IPS DF 6.9 (cell line): ENCODE measurements at places on chromosomes 2 and 18.

DNA sequence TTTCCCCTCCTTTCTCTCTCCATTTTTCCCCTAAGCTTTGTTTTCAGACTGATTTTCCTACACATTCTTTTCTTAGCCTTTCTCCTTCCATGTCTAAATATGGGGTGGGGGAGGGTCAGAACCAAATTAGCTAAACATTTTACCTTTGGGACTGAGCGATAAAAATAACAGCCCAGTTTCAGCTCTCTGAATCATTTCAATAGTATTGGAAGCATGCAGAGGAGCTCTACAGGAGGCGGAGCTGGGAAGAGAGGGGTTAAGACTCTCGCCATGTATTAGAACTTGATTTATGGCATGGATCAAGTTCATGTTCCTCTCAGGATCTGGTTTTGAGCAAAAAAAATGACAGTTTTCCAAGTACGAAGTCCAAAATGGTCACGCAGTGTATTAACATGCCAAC lies 109.1 kb downstream of the CPO start:
- H3K36me3 ChIP-seq: no peaks in the 10 kb centered on the region
- H3K27me3 ChIP-seq: no peaks in the 10 kb centered on the region
- no peak overlapping the region for H3K27ac ChIP-seq

DNA sequence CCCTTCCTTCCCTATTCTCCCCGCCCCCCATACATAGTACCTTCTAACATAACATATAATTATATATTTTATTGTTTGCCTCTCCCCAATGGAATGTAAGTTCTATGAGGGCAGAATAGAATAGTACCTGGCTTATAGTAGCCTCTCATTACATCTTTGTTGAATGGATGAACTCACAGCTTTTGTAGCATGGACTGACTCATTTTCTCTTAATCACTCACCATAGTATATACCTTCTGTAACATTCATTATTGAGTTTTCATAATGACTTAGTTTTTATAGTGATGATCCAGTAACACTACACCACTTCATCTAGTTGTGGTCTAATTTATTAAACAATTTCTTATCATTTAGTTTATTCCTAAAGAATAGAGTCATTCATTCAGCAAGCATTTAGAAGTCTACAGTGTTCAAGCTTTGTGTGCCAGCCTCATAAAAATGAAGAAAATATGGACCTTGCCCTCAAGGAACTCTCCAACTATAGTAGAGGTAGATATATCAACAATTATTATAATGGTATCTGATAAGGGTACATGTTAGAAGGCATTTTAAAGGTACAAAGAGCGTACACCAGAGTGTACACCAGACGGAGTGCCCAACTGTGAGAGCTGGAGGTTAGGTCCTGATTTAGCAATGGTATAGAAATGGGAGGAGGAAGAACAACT lies 31.1 kb downstream of the NCOA1 start:
- no peaks in the 10 kb centered on the region for H3K27me3 ChIP-seq
- no peaks in the 10 kb centered on the region for H3K36me3 ChIP-seq
- H3K4me1 ChIP-seq: no peaks in the 10 kb centered on the region
- no peak overlapping the region for H3K4me3 ChIP-seq
- DNase-seq: no peak

- H3K4me1 ChIP-seq: peaks cover 14% of the 10 kb centered on the region
- no peak for DNase-seq
- no peaks in the 10 kb centered on the region for H3K36me3 ChIP-seq
Measured at GRCh38 chr2:36380624-36381481, 25.3 kb downstream of the CRIM1 start.

GRCh38 chr2:64492272-64492671 lies 31.9 kb upstream of the AFTPH start:
- no peaks in the 10 kb centered on the region for H3K36me3 ChIP-seq
- no peak overlapping the region for H3K27ac ChIP-seq
- DNase-seq: no peak
- H3K4me3 ChIP-seq: no peak overlapping the region

DNA sequence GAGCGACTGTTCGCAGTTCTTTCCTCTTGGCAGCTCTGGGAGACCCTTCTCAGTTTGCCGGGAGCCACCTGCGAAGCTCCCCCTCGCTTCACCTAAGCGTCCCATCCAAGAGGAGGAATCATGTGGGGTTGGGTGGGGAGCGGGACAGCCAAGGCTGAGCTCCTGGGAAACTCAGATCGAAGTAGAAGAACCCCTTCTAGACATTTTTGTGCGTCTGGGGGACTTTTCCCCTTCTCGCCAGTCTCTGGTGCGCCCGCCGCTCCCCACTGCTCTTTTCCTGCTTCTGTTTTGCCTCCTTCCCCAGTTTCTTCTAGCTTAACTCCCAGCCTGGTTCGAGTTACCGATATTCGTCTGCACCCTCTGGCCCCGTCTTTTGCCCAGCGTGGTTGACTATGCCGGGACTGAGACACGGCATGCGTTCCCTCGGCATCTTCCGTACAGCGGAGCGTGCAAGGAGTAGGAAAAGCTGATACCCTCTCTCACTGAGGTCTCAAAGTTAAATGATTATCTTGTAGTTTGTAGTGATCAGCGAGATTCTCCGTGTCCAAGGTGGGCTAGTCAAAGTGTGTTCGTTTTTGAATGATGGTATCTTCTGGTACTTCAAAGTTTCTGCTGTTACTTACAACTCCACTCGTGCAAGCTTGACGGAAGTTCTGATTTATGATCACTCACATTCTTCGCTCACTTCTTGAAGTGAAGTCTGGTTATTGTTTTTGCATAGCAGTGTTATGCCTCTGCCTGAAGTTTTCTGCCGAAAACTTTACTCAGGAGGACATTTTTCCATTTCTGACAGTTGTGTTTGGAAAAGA lies 664 bp downstream of the CAMKMT start:
- H3K4me3 ChIP-seq: peak overlapping the region; percentile 64
- no peaks in the 10 kb centered on the region for H3K27me3 ChIP-seq
- H3K4me1 ChIP-seq: no peaks in the 10 kb centered on the region
- H3K36me3 ChIP-seq: no peaks in the 10 kb centered on the region

DNA sequence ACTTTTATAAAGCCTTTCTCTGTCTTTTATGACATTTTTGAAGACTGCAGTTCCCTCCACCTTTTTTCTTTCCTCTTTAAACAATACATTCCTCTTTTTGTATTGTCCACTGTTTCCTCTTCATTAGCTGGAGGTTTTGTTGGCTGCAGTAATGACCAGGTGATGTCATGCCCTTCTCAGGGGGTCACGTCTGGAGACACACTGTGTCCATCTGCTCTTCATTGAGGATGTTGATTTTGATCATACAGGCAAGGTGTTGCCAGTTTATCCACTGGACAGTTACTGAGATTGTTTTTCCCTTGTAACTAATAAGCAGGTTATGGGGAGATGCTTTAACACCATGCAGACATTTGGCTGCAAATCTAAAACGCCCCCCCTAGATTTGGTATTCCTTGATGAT lies 19.8 kb downstream of the ZNF407 start:
- no peaks in the 10 kb centered on the region for H3K36me3 ChIP-seq
- DNase-seq: no peak
- H3K27me3 ChIP-seq: no peaks in the 10 kb centered on the region
- H3K27ac ChIP-seq: no peak overlapping the region
- no peak overlapping the region for H3K4me3 ChIP-seq

- no peaks in the 10 kb centered on the region for H3K27me3 ChIP-seq
- DNase-seq: no peak
- H3K27ac ChIP-seq: no peak overlapping the region
- H3K4me1 ChIP-seq: no peaks in the 10 kb centered on the region
Measured at GRCh38 chr2:61100801-61101200, 35.1 kb downstream of the SANBR start.

- no peak for DNase-seq
- peaks cover 4% of the 10 kb centered on the region for H3K36me3 ChIP-seq
- peaks cover 5% of the 10 kb centered on the region for H3K4me1 ChIP-seq
- no peak overlapping the region for H3K27ac ChIP-seq
Measured at GRCh38 chr2:219247678-219248642, 2.7 kb downstream of the STK16 start.

DNA sequence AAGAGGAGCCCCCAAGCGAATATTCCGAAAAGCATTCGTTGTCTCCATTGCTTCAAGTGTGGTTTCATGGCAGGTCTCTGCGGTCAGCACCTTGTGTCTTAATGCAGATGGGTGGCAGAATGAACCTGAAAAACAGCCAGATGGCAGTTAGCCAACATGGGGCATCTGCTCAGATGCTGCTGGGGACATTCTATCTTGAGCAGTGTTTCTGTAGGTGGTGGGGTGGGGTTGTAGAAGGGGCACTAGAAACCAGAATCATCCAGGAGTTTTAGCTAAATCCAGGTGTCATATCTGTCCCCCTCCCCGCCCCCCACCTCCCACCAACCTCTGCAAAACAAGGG lies 42.1 kb downstream of the ST6GAL2 start:
- H3K27me3 ChIP-seq: no peaks in the 10 kb centered on the region
- H3K36me3 ChIP-seq: no peaks in the 10 kb centered on the region
- peaks cover 2% of the 10 kb centered on the region; the same call in 1 of the 2 replicates for H3K4me1 ChIP-seq
- H3K27ac ChIP-seq: no peak overlapping the region
- DNase-seq: no peak

DNA sequence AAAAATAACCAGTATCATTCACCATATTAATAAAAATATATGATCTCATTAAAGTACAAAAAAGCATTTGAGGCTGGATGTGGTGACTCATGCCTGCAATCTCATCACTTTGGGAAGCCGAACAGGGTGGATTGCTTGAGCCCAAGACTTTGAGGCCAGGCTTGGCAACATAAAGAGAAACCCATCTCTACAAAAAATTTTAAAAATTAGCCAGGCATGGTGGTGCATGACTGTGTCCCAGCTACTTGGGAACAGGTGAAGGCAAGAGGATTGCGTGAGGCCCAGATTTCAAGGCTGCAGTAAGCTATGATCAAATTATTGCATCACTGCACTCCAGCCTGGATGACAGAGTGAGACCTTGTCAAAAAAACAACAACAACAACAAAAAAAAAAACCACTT lies 75.9 kb downstream of the RAD51AP2 start:
- no peaks in the 10 kb centered on the region for H3K4me1 ChIP-seq
- H3K27ac ChIP-seq: no peak overlapping the region
- H3K27me3 ChIP-seq: no peaks in the 10 kb centered on the region
- no peak overlapping the region for H3K4me3 ChIP-seq

GRCh38 chr18:50694147-50694546 lies 125.7 kb downstream of the MRO start:
- no peak overlapping the region for H3K27ac ChIP-seq
- H3K27me3 ChIP-seq: no peaks in the 10 kb centered on the region
- no peaks in the 10 kb centered on the region for H3K4me1 ChIP-seq
- DNase-seq: no peak
- H3K36me3 ChIP-seq: no peaks in the 10 kb centered on the region

- no peaks in the 10 kb centered on the region for H3K4me1 ChIP-seq
- H3K27ac ChIP-seq: no peak overlapping the region
- H3K27me3 ChIP-seq: no peaks in the 10 kb centered on the region
- H3K36me3 ChIP-seq: no peaks in the 10 kb centered on the region
- H3K4me3 ChIP-seq: no peak overlapping the region
Measured at GRCh38 chr2:45945302-45945717, 293.8 kb downstream of the PRKCE start.
